Naive B cell (primary cell): ENCODE measurements at places on chromosomes 16 and 17. TPM values are rescaled to one million over a fixed set of nuclear protein-coding genes. Genes with fewer than 3 reads are reported as not detected.

CD300LF gene
- 0.22 TPM for polyA plus RNA-seq

TRPV3 gene
- 0.21 TPM for polyA plus RNA-seq

FSCN2 gene
- 0.59 TPM for polyA plus RNA-seq

DNA sequence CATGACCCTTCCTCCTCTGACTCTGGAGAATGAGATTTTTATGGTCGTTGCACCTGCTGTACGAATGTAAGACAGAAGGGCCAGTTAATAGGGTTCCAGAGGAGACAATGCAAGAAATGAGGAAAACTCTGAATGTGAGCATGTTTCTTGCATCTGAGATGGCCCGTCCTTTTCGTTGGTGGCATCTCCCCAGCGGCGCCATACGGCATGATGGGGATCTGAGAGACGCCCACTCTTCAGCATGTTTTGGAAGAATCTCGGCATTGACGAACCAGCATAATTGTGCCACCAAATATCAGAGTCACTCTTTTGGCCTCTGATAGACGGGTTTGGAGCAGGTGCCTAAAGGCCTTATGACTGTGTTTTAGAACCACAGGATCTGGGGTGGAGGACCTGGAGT is 126.5 kb upstream of the RCVRN start:
- DNase-seq = no peak
- H3K27me3 ChIP-seq = no peaks in the 10 kb centered on the region
- no peak overlapping the region for H3K27ac ChIP-seq
- no peaks in the 10 kb centered on the region for H3K36me3 ChIP-seq
- peaks cover 40% of the 10 kb centered on the region for H3K4me1 ChIP-seq

GRCh38 chr17:10120109-10120485 is 78.3 kb downstream of the GAS7 start:
- DNase-seq = no peak
- no peaks in the 10 kb centered on the region for H3K27me3 ChIP-seq
- H3K4me1 ChIP-seq = peaks cover 81% of the 10 kb centered on the region
- peak overlapping the region; percentile 94 for H3K27ac ChIP-seq

GRCh38 chr17:46010597-46011186 is 11.6 kb downstream of the STH start:
- DNase-seq = no peak
- no peaks in the 10 kb centered on the region for H3K4me1 ChIP-seq
- peaks cover 14% of the 10 kb centered on the region for H3K27me3 ChIP-seq
- no peaks in the 10 kb centered on the region for H3K36me3 ChIP-seq

DNA sequence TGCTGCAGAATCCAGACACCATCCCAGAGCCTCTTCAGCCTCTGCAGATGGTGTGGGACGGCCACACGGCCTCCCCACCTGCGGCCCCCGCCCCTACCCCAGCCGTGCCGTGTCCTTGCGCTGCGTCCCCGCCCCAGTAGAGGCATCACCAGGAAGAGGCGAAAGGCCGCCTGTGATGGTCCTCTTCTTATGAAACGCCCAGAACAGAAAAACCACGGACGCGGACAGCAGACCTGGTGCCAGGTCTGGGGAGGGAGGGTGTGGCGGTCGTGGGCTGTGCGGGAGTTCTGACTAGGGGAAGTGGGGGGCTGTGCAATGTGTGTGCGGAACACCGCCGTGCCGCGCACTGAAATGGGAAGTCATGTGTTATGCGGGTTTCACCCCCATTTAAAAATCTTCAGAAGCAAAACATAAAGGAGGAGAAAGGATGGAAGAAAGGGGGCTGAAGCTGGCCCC is 25.5 kb downstream of the ACSF3 start:
- H3K4me1 ChIP-seq = peaks cover 33% of the 10 kb centered on the region
- no peaks in the 10 kb centered on the region for H3K27me3 ChIP-seq
- DNase-seq = no peak
- H3K27ac ChIP-seq = peak overlapping the region; percentile 75
- peaks cover 19% of the 10 kb centered on the region for H3K36me3 ChIP-seq
- peak overlapping the region; percentile 61 for H3K4me3 ChIP-seq

DNA sequence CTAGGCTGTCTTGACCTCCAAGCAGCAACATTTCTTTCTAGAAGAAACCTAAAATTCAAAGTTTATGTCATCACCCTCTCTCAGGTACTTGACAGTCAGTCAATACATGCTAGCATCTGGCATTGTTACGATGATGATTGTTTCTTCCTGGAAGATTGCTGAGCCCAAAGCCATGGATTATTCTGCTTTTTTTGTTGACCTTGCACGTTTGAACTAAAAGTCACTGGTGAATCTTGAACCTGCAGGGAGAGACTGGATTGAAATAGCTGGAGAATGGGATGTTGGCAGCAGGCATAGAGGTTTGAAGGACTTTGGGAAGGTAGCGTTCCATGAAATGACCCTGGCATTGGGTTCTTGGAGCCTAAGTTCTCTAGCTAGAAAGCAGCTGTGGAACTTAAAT is 42.9 kb downstream of the SHISA9 start:
- H3K36me3 ChIP-seq = no peaks in the 10 kb centered on the region
- no peak overlapping the region for H3K4me3 ChIP-seq
- H3K4me1 ChIP-seq = no peaks in the 10 kb centered on the region
- DNase-seq = no peak
- H3K27me3 ChIP-seq = peaks cover 7% of the 10 kb centered on the region

DNA sequence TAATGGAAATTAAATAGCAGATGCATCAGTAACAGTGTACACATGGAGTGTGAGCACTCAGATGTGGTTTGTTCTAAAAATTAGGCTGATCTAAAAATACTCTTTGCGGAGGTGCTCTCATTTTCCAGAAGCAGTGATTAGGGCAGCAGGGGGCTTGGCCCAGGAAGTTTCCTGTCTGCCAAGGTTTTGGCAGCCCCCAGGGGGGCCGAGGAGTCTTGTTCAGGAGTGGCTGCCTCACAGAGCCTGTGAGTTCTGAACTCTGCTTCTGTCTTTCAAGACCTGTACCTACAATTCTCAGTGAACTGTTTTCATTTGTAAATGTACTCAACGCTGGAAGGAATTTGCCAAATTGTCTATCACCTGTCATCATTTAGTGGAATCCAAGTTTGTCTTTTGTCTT is 388.4 kb upstream of the CDH11 start:
- no peak for DNase-seq
- H3K27ac ChIP-seq = no peak overlapping the region
- no peak overlapping the region for H3K4me3 ChIP-seq
- H3K27me3 ChIP-seq = no peaks in the 10 kb centered on the region

GRCh38 chr17:34478244-34478643 is 101.1 kb upstream of the TMEM132E start:
- no peaks in the 10 kb centered on the region for H3K4me1 ChIP-seq
- no peak overlapping the region for H3K27ac ChIP-seq
- no peak for DNase-seq

DNA sequence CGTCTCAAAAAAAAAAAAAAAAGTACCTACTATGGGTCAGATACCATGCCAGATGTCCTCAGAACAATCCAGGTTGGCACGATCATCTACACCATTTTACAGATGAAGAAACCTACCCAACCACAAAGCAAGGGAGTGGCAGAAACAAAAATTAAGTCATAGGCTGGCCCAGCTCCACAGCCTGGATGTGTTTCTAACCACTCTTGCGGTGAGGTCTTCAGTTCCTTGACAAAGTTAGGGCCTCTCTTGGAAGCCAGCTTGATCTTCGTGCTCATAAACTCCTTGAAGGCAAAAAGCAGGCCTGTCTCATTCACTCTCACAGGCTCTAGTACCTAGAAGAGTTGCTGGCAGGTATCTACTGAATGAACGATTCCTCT is 6.2 kb downstream of the GGA2 start:
- H3K27ac ChIP-seq = peak overlapping the region; percentile 95
- peaks cover 10% of the 10 kb centered on the region for H3K36me3 ChIP-seq
- no peaks in the 10 kb centered on the region for H3K27me3 ChIP-seq
- H3K4me3 ChIP-seq = no peak overlapping the region
- peaks cover 76% of the 10 kb centered on the region for H3K4me1 ChIP-seq
- DNase-seq = no peak

DNA sequence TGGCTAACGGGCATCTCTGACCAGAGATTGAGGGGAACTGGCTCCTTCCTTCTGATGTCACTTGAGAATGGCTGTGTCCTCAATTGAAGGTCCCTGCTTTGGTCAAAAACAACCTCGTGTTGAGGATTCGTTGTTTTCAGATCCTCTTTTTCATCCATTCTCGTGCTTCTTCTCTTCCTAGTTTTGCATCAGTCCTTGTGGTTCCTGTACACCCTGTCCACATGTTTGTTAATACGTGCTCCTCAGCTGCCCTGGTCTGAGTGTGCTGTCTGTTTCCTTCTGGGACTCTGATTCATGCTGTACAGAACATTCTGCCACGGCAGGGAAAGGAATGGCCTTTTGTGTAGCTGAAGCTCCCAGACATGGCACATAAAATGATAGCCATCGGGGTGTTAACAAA is 863.2 kb upstream of the GOT2 start:
- no peaks in the 10 kb centered on the region for H3K27me3 ChIP-seq
- DNase-seq = no peak
- H3K27ac ChIP-seq = no peak overlapping the region
- no peaks in the 10 kb centered on the region for H3K4me1 ChIP-seq

- DNase-seq = no peak
- H3K4me3 ChIP-seq = no peak overlapping the region
- H3K27me3 ChIP-seq = no peaks in the 10 kb centered on the region
- H3K4me1 ChIP-seq = no peaks in the 10 kb centered on the region
Observed at GRCh38 chr16:27576729-27577128, 26.8 kb downstream of the KATNIP start.

GRCh38 chr17:78767806-78768205 is 14.3 kb downstream of the CYTH1 start:
- H3K4me3 ChIP-seq = no peak overlapping the region
- peaks cover 44% of the 10 kb centered on the region for H3K4me1 ChIP-seq
- no peak overlapping the region for H3K27ac ChIP-seq

- H3K27ac ChIP-seq = peak within 1 kb of the TSS; percentile 97
- peaks cover 36% of the 10 kb centered on the region for H3K4me1 ChIP-seq
- DNase-seq = no peak
- peaks cover 10% of the 10 kb centered on the region for H3K36me3 ChIP-seq
Observed at GRCh38 chr16:67936124-67936879, at the start of gene PSMB10. Gene PSMB10, minus strand, starts transcription at chr16:67936850. Its CDS starts 101 bp downstream, at chr16:67936749.

- H3K4me1 ChIP-seq = peaks cover 16% of the 10 kb centered on the region
- no peak for DNase-seq
- no peaks in the 10 kb centered on the region for H3K27me3 ChIP-seq
- no peaks in the 10 kb centered on the region for H3K36me3 ChIP-seq
Observed at GRCh38 chr17:2095536-2095910, 40.6 kb downstream of the HIC1 start.

DNA sequence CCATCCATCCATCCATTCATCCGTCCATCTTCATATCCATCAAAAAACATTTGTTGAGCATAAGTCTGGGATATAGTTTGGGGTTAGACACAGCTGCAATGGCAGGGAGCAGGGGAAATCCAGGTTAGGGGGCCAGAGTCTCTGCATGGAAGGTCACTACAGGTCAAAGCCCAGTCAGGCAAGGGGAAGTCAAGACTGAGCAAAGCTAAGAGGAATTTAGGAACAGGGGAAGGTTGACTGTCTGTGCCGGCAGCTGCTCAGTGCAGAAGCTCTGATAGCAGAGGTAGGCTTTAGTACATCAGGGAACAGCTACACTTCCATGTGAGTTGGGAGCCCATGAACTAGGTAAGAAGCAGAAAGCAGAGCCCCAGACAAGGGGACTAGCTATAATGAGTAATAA is 68.1 kb downstream of the IRF8 start:
- H3K4me1 ChIP-seq = peaks cover 76% of the 10 kb centered on the region
- no peak for DNase-seq
- H3K27ac ChIP-seq = peak overlapping the region; percentile 46
- no peaks in the 10 kb centered on the region for H3K27me3 ChIP-seq
- H3K36me3 ChIP-seq = no peaks in the 10 kb centered on the region
